Smooth muscle cell of the umbilical artery (primary cell): ENCODE measurements at places on chromosomes 3 and 15. TPM values are rescaled to one million over a fixed set of nuclear protein-coding genes. Genes with fewer than 3 reads are reported as not detected.

The GUCA1C gene
- not detected in 2 replicates for total RNA-seq

The CKMT1A gene
- not detected in 2 replicates for total RNA-seq

The ADGRG7 gene
- total RNA-seq = 0.30 TPM in 1 of 2 replicates, not detected in the other

The GALNT15 gene
- total RNA-seq = 5.0 and 9.5 TPM in 2 replicates

The FEZF2 gene
- total RNA-seq = not detected in 2 replicates

The CKMT1B gene
- total RNA-seq = not detected in 2 replicates
